NCI-H1930 (cell line): ENCODE measurements at places on chromosomes 3 and 15.

DNA sequence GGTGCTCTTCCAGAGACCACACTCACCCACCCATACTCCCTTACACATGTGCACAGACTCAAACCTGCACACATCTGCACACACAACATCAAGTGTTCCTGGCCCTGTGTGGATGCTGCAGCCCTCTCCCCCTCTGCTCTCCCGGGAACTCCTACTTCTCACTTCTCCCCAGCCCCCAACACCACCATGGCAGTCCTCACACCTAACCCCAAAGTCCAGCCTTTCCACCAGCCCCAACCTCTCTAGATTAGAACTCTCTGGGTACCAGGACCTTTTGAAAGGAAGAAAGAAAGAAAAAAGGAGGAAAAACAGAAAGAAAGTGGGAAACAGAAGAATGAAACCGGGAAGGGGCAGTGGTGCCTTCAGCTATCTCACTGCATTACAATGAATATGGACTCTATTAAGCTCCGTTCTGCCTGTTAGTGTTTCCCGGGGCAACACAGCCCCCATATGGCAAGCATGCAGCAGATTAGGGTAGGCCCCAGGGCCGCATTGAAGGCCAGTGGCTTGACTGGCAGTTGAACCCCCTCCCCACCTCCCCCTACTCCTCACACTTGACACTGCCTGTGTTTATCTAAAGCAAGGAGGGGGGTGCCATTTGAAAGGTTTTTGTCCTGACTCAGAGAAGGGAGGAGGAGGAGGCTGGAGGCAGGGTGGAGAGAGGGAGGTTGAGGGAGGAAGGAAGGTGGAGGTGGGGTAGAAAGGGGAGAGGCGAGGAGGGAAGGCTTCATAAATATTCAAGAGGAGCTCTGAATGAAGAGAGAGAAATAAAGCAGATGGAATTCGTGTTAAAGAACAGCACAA, 30.1 kb downstream of the BOC start:
- DNase-seq: no peak

DNA sequence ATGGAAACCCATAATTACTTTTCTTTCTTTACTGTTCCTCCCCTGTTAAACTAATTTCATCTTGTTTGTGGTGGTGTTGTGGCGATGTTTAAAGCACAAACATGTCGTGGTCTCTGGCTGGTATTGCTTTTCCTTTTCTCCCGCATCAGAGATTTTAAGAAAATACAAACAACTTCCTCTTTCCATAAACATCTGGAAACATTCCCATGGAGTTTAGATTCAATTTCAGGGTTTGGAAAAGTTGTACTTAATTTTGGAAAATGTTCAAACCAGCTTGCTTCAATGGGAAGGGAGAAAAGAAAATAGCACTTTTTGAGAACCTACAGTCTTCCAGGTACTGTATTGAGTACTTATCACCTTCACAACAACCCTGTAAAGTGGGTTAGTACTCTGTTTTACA, 30.4 kb downstream of the STARD9 start:
- DNase-seq: no peak

DNA sequence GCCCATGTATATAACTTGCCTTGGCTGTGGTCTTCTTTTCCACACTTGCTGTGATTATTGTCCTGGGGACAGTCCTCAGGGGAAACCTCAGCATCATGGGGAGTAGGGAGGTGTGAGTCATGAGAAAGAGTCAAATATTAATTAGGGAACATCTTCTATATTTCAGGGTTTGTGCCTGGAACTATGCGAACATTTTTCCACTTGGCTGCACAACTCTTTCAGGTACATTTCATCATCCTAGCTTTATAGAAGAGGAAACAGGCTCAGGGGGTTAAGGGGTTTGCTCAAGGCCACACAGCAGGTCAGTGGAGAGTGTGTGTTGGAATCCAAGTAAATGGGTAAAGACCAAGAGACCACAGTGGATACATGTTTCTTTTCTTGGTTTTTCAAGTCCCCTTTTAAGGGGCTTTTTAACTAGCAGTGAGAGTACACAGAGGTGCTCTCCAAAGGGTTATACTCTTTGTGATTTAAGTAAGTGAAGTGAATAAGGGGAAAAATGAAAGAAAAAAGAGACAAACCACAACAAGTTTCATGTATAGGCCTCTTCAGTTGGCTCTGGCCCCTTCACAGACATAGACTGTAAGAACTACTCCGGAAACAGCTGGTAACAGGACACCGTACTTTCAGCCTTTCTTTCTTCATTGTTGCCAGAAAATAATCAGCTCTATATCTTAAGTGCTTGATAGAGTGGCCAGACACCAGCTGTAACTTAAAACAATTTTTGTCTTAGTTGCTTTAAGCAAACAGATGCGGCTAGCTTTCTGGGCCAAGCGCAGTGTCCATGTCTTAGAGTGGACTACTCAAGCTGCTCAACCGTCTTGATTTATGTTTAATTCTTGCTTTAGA, 64.6 kb downstream of the EEFSEC start:
- DNase-seq: peak; percentile 7

DNA sequence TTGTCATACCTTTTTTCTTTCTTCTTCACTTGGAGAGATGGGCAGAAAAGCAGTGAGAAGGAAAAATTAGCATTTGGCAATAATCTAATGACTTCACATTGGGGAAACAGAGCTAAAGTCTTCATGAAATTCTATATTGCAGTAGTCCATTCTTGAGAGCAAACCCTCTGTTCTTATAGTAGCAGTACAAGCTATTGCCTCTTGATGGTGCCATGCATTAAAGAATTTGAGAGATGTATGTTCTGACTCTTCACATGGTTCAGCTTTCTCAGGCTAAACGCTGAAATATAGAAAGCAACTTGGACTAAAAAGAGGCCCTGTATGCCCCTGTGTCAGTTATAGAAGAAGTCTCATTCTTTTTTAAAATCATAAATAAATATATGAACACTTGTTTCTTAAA, 36.0 kb downstream of the PHLDB2 start:
- DNase-seq: no peak

GRCh38 chr15:47866446-47866845, 149.1 kb downstream of the SEMA6D start:
- no peak for DNase-seq

- no peak for DNase-seq
These were observed 20.9 kb downstream of the TP63 start for GRCh38 chr3:189652042-189652441.

DNA sequence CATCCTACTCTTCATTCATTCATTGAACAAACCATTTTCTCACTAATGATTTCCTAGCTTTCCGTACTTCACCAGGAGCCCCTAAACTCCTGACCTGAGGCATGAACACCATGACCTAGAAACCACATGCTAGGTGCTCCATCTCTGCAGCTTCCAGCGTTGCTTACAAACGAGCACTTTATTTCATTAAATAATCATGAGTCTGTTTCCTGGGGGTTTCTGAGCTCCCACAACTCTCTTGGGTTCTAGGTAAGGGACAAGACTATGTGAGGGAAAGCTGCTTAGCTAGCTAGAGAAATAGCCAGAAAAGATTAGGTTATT, 1.3 kb downstream of the MAP2K1 start:
- DNase-seq: no peak

DNA sequence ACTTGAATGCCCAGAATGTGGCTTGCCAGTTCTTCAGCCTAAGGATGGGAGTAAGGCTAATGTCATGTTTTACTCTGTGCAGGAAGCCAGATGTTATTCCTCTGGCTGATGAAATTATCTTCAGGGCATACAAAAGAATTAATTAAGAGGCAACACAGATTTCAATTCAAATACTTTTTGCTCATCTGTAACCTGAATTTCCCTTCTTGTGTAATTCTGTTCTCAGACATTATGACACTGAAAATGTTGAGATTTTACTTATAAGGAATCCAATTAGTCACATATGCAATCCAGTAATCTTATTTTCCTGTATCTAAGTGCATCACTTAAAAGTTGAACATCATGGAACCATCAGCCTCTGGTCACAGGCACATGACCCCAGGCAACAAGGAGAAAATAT, 136.5 kb downstream of the CPNE4 start:
- DNase-seq: no peak

DNA sequence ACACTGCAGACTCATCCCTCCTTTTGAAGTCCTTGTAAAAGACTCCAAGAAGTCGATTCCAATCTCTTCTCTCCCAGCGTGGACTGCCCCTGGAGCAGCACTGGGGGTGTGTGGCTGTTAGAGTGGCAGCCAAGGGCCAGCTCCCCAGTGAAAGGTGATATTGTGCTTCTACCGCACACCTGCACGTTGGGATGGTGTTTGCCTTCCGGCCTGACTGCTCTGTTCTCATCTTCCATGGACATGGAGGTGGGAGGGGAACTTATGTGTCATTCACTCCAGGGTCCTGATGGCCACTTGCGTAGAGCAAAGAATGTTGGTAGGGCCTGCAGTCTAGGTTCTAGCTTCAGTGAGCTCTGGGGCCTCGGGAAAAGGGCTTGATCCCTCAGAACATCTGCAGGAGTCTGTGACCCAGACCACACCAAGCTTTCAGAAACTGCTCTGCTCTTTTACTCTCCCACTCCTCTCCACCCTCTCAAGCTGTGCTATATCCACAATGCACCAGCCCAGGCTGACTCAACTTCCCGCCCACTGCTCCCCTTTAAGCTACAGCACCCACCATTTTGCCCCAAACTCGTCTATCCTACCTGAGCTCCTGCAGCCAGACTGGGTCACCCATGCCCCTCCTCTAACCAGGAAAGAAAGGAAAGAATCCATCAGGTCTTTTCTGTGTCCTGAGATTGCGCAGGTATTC, 31.3 kb downstream of the LIPC start:
- no peak for DNase-seq

DNA sequence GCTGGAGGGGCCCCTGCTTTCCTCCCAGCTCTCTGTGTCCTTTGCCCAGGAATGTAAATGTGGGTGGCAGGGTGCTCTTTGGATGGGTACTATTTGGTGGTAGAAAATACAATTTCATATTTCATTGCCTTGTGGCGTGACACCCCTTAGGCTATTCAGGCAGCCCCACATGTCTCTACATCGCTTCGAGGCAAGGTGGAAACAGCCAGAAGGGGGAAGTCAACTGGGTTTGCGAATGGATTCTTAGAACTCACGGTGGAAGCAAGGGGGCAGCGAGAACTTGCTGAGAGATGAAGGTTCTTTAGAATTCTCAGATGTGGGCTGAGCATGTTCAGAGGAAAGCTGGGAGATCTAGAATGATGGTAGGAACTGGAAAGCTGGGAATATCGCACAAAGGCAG, 25.3 kb downstream of the PLA2G4D start:
- no peak for DNase-seq

- DNase-seq: no peak
These were observed 399.6 kb downstream of the LPP start for GRCh38 chr3:188553569-188553968.

- no peak for DNase-seq
These were observed 9.9 kb upstream of the EPB42 start for GRCh38 chr15:43230640-43231115.

DNA sequence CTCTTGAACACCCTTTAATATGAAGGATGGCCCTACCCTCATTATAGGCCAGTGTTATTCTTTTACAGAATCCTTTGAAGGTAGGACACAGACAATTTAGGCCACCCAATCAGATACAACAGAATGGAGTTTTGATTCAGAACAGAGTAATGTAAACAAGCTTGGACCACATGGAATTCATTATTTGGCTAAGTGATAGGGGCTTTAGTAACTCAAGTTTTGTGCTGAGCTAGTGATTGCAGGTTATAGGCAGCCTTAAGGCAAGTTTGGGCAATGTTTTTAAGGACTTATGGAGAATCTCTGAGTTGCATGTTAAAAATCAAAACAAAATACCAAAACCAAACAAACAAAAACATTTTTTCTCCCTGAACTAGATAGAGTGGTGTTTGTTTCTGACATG, 312.1 kb upstream of the ROBO1 start:
- DNase-seq: no peak

GRCh38 chr3:107681396-107681795, 158.6 kb downstream of the BBX start:
- DNase-seq: no peak

DNA sequence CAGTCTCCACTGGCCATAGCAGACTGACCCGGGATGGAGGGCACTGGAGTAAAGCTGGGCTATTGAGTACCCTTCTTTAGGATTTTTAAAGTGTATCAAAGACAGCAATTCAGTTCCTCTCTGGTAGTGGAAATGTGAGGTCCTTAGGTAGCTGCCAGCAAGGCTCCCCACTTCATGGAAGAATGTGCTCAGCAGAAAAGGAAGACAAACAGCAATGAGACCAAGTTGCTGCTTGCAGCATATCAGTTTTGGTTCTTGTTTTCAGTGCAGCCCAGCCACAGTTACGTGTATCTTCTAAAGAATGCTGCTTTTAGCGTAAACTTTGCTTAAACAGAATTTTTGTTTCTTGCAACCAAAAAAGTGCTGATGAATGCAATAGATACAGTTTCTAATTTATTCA, 374.0 kb upstream of the CBLB start:
- no peak for DNase-seq

DNA sequence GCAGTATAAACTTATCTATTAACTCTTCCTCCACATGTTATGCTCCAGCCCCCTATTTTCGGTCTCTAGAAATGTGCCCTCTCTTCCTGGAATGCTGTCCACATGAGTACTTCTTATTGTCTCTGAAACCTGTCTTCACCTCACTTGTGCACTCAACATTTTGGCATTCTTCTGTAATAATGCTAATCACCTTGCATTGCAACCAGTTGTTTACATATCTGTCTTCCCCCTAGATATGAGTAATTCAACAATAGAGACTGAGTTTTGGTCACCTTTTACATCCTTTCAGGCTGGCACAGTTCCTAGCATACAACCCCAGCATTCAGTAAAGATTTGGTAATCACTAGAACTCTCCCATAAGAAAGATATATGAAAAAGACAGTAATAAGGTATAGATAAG, 17.2 kb downstream of the CCDC80 start:
- DNase-seq: no peak

DNA sequence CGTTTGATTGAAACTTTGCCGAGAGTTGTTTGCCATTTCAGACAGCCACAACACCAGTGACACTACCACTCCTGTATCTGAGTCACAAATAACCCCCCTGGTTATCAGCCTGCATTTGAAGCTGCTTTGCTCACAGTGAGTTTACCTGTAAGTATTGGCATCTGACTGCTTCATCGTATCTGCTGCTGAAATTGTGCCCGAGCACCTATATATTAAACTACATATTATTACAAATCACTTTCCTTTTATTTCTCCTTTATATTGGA, 39.2 kb upstream of the SPSB4 start:
- no peak for DNase-seq

- DNase-seq: no peak
These were observed 183.7 kb upstream of the NAALADL2 start for GRCh38 chr3:174675406-174675805.

GRCh38 chr15:39202641-39203040, 378.2 kb upstream of the THBS1 start:
- DNase-seq: no peak

DNA sequence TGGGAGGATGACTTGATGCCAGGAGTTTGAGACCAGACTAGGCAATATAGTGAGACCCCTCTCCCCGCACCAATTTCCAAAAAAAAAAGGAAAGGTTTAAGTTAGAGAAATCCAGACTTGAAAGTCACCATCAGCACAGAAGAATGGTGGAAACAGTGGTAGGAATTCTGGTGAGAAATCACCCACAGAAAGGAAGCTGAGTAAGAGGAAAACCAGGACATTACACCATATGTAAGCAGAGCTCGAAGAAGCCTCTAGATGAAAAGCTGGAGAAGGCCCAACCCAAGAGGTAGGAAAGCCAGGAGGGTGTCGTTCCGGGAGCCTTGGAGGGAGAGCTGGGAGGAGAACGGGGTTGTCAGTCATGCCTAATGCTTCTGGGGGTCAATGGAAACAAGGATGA, 40.5 kb downstream of the RASGRP1 start:
- DNase-seq: no peak
